ENCODE measurements at places on chromosomes 12 and 14.

- DNase-seq, result no peak
These were observed 27.4 kb downstream of the SRRM4 start for GRCh38 chr12:119008691-119009221.

- DNase-seq, result no peak
These were observed 8.2 kb upstream of the WASHC4 start for GRCh38 chr12:105099356-105099755.

DNA sequence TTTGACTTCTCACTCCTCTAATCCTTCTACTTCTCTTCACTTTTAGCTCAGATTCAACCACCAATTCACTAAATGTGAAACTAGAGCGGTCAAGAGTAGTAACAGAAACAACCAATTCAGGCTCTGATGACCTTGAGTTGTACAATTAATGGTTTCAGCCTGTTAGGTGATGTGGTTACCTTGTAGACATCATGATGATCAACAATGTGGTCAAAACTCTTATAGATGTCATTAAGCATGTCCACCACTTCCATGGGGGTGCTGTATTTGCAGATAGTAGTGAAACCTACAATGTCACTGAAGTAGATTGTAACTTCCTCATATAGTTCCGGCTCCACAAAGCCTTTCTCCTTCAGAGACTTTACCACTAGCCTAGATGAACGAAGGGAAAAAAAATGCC, 54.1 kb upstream of the PLBD1 start:
- no peak for DNase-seq

GRCh38 chr12:27554421-27555186, 30.6 kb downstream of the PPFIBP1 start:
- DNase-seq, result peak; percentile 42
